ENCODE measurements at places on chromosomes 6 and 20.

- no peak for DNase-seq
Observed at GRCh38 chr20:36856691-36857635, 19.0 kb upstream of the TLDC2 start.

- no peak for DNase-seq
Observed at GRCh38 chr6:43985329-43985728, 141.9 kb downstream of the MRPL14 start.

- DNase-seq, result no peak
Observed at GRCh38 chr20:8221887-8222419, 89.9 kb downstream of the PLCB1 start.

- DNase-seq, result no peak
Observed at GRCh38 chr6:7833751-7834070, 76.9 kb downstream of the TXNDC5 start.

DNA sequence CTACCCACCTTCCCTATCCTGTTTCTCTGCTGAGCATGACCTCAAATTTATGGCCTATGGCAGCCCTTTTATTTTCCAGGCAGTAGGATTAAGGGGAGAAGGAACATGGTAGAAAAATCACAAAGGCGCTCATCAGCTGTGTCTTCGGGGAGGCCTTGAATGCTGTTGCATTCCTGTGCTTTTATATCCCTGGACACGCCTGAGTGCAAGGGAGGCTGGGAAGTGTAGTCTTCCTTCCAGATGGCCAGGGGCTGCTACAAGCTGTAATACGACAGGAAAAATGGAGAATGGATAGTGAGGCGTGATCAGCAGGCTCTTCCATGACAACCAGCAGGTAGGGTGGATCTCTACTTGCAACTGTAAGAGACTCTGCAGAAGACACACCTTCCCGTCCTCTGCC lies 210.9 kb upstream of the GGTLC1 start:
- no peak for DNase-seq

- no peak for DNase-seq
Observed at GRCh38 chr6:22132656-22133055, 164.2 kb downstream of the PRL start.

GRCh38 chr6:91633374-91634111 lies 1046.7 kb upstream of the MAP3K7 start:
- no peak for DNase-seq

GRCh38 chr6:169851641-169852503 lies 100.5 kb downstream of the ERMARD start:
- DNase-seq, result no peak

- no peak for DNase-seq
Observed at GRCh38 chr6:14552891-14553290, 435.3 kb downstream of the CD83 start.

DNA sequence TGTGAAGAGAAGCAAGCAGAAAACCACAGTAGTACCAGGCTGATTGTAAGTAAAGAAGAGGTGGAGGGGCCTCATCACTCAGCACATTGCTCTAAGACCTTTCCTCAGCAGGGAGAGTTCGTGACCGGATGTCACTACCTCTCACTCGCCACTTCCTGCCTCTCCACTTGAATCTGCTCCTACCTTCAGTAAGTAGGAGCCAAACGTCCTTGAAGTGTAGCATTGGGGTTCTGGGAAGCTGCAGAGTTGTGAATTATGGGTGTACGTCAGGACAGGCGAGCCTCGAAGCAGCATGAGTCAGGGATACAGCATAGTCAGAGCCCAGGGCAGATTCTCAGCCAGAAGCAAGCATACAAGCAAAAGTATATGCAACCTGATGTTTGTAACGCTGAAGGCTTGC lies 224.9 kb downstream of the PHACTR1 start:
- no peak for DNase-seq

- DNase-seq, result no peak
Observed at GRCh38 chr20:51528263-51529027, 14.1 kb downstream of the NFATC2 start.

DNA sequence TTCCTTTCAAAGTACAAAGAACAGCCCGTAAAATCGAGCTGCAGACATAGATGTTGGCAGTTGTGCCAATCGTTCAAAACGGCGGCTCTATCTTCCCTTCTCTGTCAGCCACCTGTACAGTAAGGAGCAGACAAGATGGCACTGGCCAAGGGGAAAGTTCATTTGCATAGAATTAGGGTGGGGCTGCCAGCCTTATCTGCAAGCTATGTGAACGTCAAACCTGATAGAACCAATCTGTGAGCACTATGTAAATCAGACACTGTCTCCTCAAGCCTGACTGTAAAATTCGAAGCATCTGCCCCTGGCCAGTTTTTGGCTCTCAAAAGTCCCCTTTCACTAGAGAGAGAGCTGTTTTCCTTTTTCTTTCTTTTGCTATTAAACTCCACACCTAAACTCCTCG lies 374.5 kb downstream of the EPM2A start:
- no peak for DNase-seq

- DNase-seq, result no peak
Observed at GRCh38 chr6:13124131-13124530, 204.2 kb downstream of the TBC1D7 start.

GRCh38 chr6:46821458-46821881 lies 28.3 kb downstream of the MEP1A start:
- DNase-seq, result no peak

- no peak for DNase-seq
Observed at GRCh38 chr20:48837014-48837413, 9.2 kb upstream of the PREX1 start.

- DNase-seq, result no peak
Observed at GRCh38 chr20:34560141-34560523, 1.6 kb downstream of the MAP1LC3A start.

DNA sequence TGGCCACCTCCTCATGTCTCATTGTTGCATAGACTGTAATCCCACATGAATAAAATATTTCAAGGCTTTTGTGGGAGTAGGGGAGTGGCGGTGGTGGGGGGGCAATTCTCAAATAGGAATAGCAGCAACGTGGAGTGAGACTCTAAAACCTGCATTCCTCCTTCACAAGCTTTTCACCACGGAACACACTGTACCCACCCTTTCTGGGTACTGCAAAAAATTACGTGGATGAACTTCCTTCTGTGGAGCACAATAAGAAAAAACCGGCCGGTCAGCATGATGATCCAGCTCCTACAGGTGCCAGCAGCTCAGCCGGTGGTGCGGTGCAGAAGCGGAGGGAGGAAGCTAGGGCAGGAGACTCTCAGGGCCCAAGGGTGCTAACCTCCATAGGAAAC lies 930 bp upstream of the RRAGD start:
- DNase-seq, result no peak

DNA sequence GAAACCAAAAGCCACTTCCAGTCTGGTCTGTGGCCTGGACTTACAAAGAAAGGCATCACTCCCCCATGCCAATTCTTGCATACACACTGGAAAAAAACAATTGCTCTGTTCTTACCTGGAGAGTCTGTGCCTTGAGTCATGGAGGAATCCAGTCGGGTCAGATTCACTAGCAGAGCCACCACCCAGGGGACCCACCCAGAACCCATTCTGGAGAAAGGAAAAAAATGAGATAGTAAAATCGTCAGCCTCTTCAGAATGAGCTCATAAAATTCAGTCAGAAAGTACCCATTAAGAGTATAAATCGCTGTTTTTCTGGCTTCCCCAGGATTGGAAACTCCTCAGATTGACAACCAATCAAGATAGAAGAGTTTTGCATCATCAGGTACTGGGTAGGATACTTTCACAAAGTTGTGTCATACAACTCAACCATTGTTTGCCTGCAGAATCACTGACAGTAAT lies at the start of gene HLA-DOB:
TSS of gene HLA-DOB (minus strand) at position 257 of the 459 bp plus-strand sequence. CDS start at position 206, 51 bp downstream.
- DNase-seq, result no peak

DNA sequence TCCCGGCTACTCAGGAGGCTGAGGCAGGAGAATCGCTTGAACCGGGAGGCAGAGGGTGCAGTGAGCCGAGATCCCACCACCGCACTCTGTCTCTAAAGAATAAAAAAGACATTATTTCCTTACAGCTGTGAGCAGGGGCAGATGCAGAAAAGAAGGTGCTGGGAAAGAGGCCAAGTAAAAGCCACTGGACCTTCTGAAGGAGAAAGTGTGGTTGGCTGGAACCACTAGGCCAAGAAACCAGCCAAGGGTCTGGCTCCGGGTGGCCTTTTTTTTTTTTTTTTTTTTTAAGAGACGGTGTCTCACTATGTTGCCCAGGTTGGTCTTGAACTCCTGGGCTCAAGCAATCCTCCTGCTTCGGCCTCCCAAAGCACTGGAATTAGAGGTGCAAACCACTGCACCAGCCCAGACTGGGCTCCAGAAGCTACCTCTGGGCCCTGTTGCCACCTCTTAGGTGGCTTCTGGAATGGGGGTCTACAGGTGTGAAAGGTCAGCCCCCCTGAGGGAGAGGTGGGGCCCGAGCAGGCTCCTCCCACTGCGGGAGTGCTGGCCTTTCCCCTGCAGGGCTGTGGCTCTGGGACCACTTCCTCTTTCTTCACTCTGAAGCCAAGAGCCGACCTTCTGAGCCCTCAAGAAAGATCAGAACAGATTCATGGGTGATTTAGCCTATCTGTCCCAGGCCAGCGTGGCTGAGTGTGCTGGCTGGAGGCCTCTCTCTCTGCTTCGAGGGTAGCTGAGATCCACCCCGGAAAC lies at the start of gene FGD2:
TSS of gene FGD2 (plus strand) at position 595 of the 750 bp plus-strand sequence. CDS start 163 bp downstream, outside the sequence.
- no peak for DNase-seq

GRCh38 chr20:8675896-8676295 lies 393.0 kb upstream of the PLCB4 start:
- no peak for DNase-seq

GRCh38 chr20:43750774-43751166 lies 24.0 kb upstream of the GTSF1L start:
- no peak for DNase-seq

- no peak for DNase-seq
Observed at GRCh38 chr6:159713984-159714383, 13.3 kb upstream of the WTAP start.

DNA sequence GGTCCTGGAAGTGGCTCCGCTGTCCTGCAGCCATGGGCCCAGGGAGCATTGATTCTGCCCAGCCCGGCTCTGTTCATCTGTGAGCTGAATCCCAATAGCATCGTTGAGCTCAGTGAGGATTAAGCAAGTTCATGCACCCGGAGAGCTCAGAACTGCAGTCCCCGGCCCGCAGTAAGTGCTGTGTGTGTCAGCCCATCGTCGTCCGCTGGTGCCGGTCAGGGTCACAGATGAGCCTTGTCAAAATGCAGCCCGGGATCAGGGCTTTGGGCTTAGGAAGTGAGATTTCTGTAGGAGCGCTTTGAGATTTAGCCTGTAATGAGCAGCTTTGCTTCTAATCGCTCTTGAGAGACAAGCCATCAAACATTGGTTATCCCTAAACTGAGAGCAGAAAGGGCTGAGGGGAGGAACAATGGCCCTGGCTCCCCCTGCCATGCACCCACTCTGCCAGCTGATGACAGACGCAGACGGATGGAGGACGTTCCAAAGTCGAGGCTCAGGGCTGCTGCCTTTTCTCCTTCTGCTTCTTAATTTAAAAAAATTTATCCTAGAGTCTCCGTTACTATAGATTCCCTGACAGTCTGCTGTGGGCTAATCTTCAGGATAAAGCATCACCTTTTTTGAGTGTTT lies 25.6 kb upstream of the SULF2 start:
- DNase-seq, result no peak

DNA sequence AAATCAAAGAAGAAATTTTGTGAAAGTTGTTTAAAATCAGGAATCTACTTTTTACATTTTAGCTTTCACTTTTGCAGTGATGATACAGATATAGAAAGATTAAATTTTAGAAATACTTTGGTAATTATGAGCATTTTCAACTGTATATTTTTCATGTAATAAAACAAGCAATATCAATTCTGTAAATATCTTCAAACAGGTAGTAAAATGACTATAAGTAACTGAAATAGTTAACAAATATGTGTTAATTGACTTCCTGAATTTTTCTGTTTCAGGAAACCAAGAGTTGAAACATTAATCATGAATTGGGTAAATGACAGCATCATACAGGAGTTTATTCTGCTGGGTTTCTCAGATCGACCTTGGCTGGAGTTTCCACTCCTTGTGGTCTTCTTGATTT lies at the start of gene OR2B6:
TSS of gene OR2B6 (plus strand) at position 301 of the 400 bp plus-strand sequence. CDS start at position 301, 0 bp downstream.
- no peak for DNase-seq

DNA sequence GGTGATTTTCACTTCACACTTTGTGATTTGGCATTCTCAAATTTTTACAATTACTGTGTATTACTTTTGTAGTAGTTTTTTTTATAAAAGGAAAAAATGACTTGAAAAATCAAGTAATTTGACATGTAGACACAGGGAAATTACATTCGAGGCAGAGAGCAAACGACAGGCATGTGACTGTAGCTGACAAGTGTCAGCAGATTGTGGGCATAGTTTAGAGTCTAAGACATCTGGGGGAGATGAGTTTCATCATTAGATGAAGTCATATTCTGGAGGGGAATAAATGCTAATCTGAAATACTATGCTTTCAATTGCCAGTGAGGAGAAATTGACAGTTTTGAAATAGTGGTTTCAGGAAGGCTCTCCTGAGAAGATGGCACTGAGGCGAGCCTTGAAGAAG lies 126.0 kb downstream of the MTHFD1L start:
- no peak for DNase-seq

GRCh38 chr20:51027035-51027795 lies 4.3 kb upstream of the KCNG1 start:
- no peak for DNase-seq

DNA sequence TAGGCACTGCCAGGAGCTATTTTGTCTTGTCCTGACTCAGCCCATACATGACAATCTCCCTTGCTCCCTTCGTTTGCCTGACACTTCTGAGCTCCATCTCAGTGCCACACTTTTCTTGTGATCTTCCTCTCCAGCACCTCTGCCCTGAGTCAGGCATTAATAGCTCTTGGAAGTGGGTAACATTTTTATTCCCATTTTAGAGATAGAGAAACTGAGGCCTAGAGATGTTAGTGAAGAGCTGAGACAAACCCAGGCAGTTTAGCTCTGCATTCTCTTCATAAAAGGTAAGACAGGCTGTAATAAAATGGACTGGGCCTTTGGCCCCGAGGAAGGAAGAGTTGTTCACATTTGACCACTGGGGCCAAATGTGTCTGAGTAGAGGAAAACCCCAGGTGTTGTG lies 167.4 kb downstream of the DHX35 start:
- no peak for DNase-seq

Measured in activated T-helper 1 cell treated with anti-CD3 and anti-CD28 coated beads, Interleukin-2, amount 50 U/mL, for 16 hours (primary cell).